ENCODE measurements at places on chromosomes 11 and 22.

GRCh38 chr11:121482231-121483129 lies 29.7 kb upstream of the SORL1-AS1 start:
- peak; percentile 24 for DNase-seq

DNA sequence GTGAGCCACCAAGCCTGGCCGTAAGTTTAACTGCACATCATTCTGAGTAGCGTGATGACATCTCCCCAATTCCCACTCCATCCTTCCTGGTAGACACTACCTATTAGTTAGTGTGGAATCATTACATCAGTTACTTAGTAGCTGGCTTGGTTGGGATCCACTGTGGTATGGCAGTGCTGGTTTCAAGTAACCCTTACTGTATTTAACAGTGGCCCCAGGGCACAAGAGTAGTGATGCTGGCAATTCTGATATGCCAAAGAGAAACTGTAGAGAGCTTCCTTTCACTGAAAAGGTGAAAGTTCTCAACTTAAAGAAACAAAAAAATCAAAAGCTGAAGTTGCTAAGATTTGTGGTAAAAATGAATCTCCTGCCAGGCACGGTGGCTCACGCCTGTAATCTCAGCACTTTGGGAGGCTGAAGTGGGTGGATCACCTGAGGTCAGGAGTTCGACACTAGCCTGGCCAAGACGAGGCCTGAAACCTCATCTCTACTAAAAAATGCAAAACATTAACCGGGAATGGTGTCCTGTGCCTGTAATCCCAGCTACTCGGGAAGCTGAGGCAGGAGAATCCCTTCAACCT lies 27.2 kb downstream of the RHOD start:
- no peak for DNase-seq

DNA sequence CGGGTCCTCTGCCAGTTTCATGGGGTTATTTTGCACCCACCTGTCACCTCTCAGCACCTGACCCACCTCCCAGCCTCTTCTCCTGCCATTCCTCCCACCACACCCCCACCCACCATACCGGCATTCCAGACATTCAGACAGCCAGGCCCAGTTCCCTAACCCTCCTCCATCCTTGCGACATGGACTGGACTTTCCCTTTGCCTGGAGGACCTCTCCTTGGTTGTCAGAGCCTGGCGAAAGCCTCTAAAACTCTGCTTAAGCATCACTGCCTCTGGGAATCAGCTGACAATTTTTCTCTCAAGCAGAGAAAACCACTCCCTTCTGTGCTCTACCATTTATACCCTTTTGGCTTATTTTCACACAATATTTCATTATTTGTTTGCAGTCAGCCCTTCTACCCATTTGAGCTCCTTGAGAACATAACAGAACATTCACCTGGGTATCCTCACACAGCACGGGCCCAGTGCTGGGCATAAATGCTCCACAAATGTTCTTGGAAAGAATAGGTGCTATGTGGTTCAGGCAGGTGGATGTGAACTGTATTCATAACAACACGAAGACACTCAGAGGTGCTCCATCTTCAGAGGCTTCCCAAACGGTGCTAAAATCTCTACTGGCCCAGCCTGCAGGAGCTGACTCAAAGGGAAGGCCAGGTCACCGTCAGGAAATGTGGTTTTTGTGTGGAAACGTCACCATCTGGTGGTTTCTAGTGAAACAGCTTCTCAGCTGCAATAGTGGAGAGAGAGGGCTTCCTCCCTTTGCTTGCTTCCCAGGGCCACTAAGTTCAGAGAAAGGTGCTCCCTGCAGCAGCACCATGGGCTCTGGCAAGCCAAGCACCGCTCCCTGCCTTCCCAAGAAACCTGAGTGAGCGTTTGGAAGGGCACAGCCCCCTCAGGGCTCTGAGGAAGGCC lies 10.4 kb downstream of the SPATA19 start:
- DNase-seq, result peak; percentile 9

DNA sequence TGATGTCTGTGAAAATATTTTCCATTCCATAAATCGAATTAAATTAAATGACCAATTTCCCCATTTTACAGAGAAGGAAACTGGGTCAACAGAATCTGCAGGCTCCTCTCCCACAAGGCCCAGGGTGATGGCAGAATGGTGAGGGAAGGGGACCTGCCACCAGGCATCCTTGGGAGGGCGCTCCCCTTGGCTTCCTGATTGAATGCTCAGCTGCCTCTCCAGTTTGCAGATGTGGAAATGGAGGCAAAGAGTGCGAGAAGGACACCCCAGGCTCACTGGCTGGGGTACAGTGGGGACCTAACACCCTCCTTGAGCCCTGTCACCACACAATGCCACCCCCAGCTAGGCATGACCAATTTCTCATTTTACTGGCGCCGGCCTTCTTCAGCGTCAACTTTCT lies 28.5 kb upstream of the CSNK1E start:
- DNase-seq, result no peak

- no peak for DNase-seq
Observed at GRCh38 chr22:27156821-27157489, 499.6 kb downstream of the MIAT start.

DNA sequence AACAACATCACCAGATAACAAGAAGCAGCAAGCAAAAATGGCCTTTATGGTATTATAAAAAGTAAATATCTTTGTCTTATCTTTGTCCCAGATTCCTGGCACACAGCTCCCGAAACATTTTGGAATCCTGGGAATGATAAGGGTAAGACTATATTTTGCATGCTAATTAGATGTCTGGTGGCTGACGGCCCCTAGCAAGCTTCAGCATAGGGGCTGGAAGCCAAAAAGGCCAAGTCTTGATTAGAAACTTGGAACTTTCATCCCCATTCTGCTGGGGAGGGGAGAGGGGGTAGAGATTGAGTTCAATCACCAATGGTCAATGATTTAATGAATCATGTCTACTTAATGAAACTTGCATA lies 38.2 kb upstream of the EED start:
- no peak for DNase-seq

DNA sequence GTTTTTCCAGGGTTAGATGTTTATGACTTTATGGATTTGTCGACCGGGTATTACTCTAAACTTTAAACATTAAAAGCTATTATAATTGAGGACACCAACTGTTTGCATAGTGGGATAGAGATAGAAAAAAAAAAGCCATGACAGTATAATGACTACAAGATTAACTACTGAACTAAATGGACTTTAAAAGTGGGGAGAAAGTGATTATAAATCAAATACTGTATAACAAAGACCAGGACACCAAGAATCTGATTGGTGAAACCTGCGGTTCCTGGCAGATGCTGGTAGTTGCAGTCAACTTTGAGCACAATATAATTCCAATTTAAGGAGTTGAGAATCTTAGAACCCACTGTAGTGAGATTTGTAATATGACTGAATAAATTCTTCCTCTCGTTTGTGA lies 2.5 kb downstream of the CRKL start:
- DNase-seq, result no peak

GRCh38 chr11:87076874-87077429 lies 39.2 kb downstream of the TMEM135 start:
- no peak for DNase-seq

- DNase-seq, result no peak
Observed at GRCh38 chr11:117172724-117173421, 5.7 kb upstream of the SIDT2 start.

- DNase-seq, result no peak
Observed at GRCh38 chr11:22633354-22633902, 7.8 kb upstream of the FANCF start.
